Activated CD4-positive, alpha-beta memory T cell treated with anti-CD3 and anti-CD28 coated beads, Interleukin-2, amount 10 ng/mL, durations not matched to agents 7 days and 5 days (primary cell): ENCODE measurements at places on chromosomes 12 and 14.

- no peak overlapping the region for H3K27ac ChIP-seq
- H3K4me3 ChIP-seq = no peak overlapping the region
- DNase-seq = no peak
- H3K27me3 ChIP-seq = peaks cover 2% of the 10 kb centered on the region
Observed at GRCh38 chr12:32098112-32098511, 8.5 kb upstream of the BICD1 start.

DNA sequence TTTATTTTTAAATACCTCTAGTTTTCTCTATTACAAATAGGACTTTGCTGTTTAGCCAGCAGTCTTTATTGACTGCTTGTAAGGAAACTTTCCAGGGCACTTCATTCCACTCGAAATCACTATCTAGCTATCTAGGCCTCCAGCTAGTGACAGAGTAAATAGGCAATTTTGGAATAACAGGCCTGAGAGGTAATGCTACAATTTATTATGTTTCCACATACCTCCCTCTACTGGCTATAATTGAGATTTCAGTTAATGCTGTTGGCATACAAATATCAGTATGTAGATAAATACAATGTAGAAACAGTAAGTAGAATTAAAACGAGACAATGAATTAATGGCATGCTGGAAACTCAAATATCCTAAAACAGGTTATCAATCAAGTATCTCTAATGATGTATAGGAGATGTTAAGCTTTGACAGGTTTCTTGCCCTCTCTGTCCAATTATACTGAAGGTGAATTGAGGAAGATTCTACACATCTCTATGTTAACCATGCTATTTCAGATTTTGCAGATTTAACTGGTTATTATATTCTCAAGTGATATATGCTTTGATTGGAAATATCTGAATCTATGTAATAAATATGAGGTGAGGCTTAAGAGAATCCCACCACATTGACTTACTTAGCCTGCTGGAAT, 7.2 kb downstream of the DTD2 start:
- H3K36me3 ChIP-seq = peaks cover 7% of the 10 kb centered on the region
- no peak overlapping the region for H3K27ac ChIP-seq
- no peaks in the 10 kb centered on the region for H3K27me3 ChIP-seq
- H3K4me1 ChIP-seq = peaks cover 5% of the 10 kb centered on the region
- no peak overlapping the region for H3K4me3 ChIP-seq

DNA sequence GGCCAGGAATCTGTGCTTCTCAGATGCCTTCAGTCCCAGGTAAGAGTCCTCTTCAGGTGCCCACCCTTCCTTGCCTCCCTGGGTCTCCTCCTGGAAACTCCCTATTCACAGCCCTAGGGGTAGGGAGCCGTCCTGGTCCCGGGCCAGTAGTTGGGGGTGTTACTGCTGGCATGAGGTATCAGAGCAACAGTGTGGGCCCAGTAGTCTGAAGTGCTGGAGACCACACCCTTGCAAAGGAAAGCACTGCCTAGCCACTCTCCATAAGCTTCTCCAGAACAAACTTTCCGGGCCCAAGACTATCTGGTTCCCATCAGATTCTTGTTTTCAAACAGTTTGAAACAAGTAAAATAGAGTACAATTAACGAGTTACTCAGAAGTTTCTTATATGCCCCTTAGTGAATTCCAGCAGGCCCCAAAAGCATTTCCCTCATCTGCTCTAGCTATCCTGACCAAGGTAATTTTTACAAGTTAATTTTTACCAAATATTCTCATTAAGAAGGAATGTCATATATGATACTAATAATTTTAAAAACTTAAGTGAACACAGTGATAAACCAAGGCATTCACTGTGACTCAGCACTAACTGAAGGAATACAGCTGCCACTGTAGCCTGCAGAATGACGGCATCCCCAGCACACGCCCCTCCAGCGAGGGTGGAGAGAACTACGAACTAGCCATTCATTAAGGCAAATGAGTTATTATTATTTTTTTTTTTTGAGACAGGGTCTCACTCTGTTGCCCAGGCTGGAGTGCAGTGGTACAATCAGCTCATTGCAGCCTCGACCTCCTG, 49.4 kb downstream of the MOK start:
- no peaks in the 10 kb centered on the region for H3K36me3 ChIP-seq
- no peak overlapping the region for H3K4me3 ChIP-seq
- H3K4me1 ChIP-seq = no peaks in the 10 kb centered on the region
- no peak overlapping the region for H3K27ac ChIP-seq
- H3K27me3 ChIP-seq = no peaks in the 10 kb centered on the region

- H3K36me3 ChIP-seq = no peaks in the 10 kb centered on the region
- peaks cover 8% of the 10 kb centered on the region for H3K4me1 ChIP-seq
- peaks cover 2% of the 10 kb centered on the region for H3K27me3 ChIP-seq
- DNase-seq = no peak
Observed at GRCh38 chr14:88185843-88186242, 137.2 kb downstream of the KCNK10 start.
